ENCODE measurements at places on chromosomes 12 and 14.
A peak's percentile ranks its signal among the peaks of the same experiment; 100 is the strongest.

GRCh38 chr14:51868405-51868804, 8.0 kb downstream of the GNG2 start:
- DNase-seq, result no peak

- DNase-seq, result no peak
These were observed 119.9 kb upstream of the MGAT4C start for GRCh38 chr12:86376052-86376451.

- DNase-seq, result no peak
These were observed 51.1 kb downstream of the RASSF8 start for GRCh38 chr12:26009593-26009992.

DNA sequence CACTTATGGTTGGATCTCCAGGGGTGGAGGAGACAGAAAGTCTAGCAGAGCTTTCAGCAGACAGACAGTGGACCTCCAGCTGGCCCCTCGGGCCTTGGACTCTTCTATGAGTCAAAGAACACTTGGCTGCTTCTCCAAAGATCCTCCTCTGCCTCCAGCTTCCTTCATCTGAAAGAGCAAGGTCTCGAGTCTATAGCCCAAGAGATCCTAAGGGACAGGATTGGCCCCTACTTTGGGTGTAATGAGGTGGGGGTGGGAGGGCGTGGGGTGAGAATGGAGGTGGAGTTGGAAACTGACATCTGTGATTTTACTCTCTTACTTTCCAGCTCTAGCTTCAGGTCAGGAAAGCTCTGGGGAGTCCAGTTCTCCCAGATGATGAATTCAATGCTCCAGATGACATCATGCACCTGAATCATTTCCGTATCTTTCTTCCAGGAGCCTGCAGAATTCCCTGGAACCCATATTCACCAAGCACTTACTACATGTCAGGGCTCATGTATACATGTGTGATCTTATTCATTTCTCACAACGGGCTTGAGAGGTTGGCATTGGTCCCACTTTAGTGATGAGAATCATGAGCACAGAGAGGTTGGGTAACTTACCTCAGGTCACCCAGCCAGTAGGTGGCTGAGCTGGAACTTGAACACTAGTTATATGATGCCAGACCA, 10.2 kb upstream of the PGF start:
- no peak for DNase-seq

- DNase-seq, result no peak
These were observed 260.5 kb downstream of the MSRB3 start for GRCh38 chr12:65539023-65539422.

DNA sequence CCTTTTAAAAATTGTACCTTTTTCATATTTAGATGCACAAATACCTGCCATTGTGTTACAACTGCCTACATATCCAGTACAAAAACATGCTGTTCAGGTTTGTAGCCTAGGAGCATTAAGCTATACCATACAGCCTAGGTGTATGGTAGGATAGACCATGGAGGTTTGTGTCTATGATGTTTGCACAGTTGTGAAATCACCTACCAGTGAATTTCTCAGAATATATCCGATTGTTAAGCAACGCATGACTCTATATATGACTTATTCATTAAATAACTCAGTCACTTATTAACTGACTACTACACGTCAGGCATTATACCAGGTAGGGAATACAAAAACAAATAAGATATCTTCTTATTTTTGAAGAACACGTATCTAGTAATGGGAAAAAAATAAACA, 26.2 kb upstream of the ETNK1 start:
- DNase-seq, result no peak

GRCh38 chr12:13044002-13044905, at the start of gene FAM234B:
Gene FAM234B, plus strand, starts transcription at chr12:13044381. Its CDS starts 23 bp downstream, at chr12:13044404.
- peak; percentile 83 for DNase-seq

DNA sequence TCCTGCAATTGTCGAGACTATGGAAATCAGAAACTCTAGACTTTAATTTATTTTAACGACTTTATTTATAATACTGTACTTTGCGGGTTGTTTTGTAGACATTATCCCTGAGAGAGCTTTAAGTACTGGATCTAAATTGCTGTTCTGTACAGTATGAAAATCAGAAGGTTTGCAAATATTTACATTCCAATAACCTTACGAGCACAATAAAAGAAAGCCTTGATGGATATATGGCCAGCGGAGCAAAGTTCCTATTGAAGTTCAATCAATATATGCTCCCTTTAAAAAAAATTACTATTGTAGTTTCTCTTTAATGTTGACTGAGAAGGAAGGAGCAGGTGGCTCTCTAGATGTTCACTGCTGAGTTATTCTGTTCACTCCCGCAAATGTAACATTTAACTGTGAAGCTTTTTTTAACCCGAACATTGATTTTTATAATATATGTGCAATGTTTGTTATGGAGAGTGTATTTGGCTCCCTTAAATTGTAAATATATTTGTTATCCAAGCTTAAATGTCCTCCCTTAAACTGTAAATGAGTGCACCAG, 235.3 kb downstream of the PLCZ1 start:
- no peak for DNase-seq

GRCh38 chr14:103084021-103084919, at the start of gene LBHD2:
Gene LBHD2, plus strand, starts transcription at chr14:103084210. Its CDS starts 1,803 bp downstream, at chr14:103086013.
- DNase-seq, result no peak

DNA sequence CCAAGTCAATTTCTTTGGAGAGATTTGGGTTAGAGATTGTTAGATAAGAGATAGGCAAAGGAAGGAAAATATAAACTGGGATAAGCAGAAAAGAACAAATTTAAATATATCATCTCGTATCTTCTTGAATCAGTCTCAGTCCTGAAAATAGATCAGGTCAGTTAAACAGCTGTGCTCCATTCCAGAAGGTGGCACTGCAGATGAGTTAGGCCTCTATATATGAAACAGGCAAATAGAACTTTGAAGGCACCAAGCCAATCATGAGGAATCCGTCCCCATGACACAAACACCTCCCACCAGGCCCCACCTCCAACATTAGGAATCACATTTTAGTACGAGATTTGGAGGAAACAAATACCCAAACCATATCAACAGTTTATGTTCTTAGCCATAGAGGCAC, 605.5 kb upstream of the USP15 start:
- DNase-seq, result no peak

- DNase-seq, result no peak
These were observed 38.5 kb downstream of the GNPTAB start for GRCh38 chr12:101792046-101792931.

DNA sequence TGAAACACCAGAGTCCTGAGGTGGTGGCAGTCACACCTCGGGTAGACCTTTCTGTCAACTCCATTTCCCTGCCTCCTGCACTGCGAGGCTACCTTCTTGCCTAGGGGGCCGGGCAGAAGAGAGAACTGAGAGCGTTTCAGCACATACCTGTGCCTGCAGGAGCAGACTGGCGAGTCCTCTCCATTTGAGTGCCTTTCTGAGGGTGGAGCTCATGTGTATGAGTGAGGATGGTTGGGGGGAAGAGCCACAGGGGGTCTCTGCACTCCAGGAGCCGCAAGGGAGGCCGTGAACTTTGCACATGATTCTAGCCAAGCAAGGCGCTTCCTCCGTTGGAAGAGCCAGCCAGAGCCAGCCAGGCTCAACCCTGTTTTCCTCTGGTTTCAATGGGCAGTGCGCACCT, 31.0 kb upstream of the CCND2 start:
- DNase-seq, result no peak

- no peak for DNase-seq
These were observed 442.7 kb downstream of the BTG1 start for GRCh38 chr12:91702843-91703425.

DNA sequence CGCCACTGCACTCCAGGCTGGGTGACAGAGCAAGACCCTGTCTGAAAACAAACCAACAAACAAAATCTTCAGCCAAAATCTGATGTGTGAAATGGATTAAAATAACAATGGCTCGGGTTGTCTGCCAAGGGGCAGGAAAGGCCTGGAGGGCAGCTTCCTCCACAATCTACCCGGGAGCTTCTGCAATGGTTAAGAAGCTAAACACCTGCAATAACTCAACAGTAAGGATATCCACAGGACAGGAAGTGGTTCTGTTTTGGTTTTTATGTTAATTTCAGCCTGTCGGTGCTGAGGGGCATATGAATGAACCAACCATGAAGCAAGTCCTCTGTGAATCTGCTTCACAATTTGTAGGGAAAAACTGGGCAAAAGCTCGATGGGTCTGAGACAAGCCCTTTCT, 34.4 kb downstream of the RAD52 start:
- no peak for DNase-seq

GRCh38 chr14:85279407-85279806, 250.5 kb upstream of the FLRT2 start:
- DNase-seq, result no peak

Measured in CD4-positive, alpha-beta T cell treated with Interleukin-17A for 4 hours (primary cell).